ENCODE measurements at places on chromosomes 16 and 17.

GRCh38 chr17:30380643-30381339 lies 2.1 kb downstream of the CPD start:
- DNase-seq: no peak

DNA sequence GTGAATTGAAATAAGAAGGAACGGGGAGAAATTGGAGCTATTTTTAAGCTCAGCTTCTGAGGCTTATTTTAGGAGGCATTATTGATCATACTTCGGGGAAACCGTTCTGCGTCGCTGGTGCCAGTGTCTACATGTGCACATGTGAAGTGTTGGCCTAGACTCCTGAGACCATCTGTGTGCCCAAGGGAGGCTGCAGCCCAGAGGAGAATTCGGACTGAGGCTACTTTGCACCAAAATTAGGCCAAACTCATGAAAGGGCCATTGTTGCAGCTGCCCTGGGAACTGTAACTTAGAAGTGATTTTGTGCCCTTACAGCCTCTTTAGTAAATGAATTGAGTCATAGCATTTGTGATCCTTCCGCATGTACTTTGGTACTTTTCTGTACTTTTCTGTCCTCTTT lies 102.0 kb upstream of the NOL11 start:
- DNase-seq: no peak

- no peak for DNase-seq
Observed at GRCh38 chr17:80647746-80648145, 103.1 kb downstream of the RPTOR start.

- peak; percentile 69 for DNase-seq
Observed at GRCh38 chr16:65249768-65250167, 127.9 kb upstream of the CDH11 start.

DNA sequence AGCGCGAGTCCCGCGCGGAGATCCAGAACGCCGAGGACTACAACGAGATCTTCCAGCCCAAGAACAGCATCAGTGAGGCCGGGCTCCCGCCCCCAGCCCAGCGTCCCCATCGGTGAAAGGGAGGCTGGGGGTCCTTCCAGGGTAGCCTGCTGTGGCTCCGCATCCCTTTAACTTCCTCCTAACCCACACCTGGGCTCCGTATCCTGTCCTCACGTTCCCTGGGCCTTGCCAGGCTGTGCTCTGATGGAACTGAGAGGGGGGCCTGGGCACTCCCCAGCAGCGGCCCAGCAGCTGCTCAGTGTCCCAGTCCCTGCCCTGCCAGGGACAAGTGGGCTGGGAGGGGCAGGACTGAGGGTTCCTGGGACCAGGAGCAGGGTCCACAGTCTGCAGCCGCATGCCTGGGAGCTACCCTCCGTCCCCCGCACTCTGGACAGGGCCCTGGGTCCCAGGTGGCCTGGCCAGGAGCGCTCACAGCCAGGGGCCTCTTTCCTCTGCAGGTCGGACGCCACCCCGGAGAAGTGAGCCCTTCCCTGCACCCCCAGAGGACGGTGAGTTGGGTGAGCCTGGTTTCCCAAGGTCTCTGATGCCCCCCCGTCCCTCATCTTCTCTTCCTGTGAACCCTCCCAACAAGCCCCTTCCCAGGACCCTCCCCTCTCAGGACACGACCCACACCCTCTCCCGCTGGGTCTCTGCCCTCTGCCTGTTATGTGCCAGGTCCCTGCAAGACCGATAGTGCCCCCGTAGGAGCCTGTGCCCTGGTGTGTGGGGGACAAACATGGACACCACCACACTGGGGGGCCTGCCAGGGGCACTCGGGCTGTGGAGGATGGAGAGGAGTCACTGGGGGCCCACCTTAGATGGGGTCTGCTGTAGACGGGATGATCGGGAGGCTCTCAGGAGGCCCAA lies 18.1 kb downstream of the KATNB1 start:
- DNase-seq: no peak

DNA sequence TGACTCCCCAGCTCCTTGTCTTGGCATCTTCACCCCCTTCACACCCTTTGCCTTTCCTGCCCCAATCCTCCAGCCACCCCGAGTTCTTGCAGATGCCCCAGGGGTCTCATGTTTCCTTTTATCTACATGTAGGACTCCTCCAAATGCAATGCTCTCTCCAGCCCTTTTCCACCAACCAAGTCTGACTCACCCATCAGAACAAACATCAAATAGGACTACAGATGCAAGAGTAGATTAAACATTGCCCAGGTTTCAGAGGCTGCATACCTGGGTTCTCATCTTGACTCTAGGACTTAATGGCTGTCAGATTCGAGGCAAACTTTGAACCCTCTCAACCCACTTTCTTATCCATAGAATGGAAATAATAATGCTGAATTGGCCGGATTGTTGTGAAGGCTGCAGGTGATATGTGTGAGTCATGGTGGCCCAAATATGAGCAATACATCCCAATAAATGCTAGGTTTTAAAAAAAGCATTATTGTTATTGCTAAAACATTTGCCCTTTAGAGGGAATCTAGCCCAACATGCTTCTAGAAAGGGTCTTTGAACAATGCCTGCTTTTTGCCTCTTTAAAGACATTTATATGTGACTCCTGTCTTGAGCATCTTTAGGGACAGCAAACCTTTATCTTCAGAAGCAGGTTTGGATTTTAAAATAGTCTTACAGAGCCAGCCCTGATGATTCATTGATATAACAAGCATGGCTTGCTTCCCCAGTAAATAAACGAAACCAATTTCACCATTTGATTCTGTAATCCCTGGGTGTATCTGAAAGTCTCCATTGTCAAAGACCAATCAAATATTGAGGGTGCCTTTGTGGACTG lies 310.1 kb downstream of the FOXL1 start:
- DNase-seq: no peak

DNA sequence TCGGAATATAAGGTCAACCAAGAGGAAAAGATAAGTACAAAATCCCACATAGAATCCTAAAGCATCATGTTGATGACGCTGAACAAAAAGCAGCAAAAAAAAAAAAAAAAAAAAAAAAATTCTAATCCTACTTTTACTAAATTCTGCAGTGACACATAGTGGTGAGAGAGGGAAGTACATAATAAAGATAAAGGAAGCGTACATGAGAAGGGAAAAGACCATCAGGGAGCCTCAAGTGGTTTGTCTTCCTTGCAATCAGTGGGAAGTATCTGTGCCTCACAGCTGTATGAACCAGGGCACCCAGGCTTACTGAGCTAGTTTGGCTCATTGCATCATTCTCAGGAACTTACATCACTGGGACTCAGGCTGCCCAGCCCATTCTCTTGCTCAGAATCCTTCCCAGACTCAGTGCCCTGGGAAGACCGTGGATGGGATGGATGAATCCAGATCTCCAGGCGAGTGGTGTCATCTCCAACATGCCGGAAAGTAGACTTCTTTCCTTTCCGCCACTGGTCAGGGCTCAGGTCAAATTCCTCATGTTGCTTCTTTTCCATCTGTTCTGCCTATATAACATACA lies 21.2 kb downstream of the SMG6 start:
- no peak for DNase-seq

DNA sequence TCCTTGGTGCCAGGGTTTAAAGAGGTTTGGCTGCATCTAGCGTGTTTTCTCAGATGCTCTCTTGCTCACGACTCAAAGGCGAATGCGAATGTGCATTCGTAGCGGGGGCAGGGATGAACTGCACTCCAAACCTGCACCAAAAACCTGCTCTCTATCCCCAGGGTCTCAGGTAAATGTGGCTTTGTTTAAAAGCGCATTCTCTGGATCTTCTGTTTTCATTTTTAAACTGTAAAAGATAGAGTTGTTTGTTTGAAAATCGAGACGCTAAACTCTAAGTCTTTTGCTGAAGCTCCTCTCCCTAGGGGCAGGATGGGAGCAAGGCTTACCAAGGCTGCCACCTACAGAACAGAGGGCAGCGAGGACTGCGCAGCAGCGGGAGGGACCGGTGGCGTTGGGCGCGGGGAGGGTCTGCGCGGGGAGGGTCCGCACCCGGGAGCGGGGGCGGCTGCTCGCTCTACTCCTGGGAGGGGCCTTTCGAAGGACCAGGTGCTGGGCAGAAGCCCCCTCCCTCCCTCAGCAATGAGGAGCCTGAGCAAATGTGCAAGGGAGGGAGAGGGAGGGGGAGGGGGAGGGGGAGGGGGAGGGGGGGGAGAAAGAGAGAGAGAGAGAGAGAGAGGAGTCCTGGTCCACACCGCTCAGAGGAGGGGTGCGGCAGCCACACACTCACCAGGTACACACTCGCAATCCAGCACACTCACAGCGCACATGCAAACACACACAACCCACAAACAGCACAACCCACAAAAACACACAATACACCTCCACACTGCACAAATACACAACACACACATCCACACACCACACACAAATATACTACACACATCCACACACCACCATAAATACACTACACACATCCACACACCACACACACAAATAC lies 142.8 kb downstream of the GRIN2A start:
- DNase-seq: no peak

GRCh38 chr17:48025904-48026501 lies 11.6 kb downstream of the COPZ2 start:
- DNase-seq: peak; percentile 31

DNA sequence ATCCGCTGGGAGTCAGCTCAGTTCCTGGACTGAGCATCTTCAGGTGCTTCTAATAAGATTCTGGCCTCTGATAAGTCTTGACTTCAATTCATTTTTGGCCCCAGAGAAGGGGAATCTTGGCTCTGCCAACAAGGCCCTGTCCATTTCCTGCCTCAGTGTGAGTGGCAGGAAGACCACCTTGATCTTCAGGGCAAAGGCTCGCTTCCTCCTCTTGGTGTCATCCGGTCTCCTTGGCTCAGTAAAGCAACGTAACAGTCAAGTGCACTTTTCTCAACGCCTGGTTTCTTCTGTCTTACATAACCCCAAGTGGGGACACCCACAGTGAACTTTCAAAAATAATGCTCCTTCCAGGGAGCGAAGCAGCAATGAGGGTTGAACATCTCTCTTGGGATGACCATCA lies 169.8 kb downstream of the PRKCB start:
- no peak for DNase-seq

DNA sequence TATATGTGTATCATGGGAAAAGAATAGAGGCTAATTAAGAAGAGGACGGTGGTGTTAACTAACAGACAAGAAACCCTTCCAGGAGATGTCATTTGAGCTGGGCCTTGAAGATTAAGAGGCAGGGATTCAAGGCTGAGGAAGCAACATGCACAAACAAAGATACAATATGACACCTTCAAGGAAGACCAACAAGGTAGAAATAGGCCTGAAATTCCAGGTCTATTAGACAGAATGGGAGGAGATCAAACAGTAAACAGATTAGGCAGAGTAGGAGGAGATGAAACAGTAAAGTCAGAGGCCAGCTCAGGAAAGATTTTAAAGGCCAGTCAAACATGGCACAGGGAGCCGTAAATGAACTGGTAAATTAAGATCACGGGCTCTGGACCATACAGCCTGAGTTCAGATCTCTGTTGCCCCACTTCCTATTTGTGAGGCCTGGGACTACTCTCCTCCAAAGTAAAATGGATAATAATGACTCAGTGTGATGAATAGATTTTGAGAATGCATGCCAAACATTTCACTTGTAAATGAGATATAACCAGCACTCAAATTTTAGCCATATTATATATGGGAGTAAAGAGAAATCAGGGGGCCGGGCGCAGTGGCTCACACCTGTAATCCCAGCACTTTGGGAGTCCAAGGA lies 38.9 kb downstream of the USP31 start:
- no peak for DNase-seq

DNA sequence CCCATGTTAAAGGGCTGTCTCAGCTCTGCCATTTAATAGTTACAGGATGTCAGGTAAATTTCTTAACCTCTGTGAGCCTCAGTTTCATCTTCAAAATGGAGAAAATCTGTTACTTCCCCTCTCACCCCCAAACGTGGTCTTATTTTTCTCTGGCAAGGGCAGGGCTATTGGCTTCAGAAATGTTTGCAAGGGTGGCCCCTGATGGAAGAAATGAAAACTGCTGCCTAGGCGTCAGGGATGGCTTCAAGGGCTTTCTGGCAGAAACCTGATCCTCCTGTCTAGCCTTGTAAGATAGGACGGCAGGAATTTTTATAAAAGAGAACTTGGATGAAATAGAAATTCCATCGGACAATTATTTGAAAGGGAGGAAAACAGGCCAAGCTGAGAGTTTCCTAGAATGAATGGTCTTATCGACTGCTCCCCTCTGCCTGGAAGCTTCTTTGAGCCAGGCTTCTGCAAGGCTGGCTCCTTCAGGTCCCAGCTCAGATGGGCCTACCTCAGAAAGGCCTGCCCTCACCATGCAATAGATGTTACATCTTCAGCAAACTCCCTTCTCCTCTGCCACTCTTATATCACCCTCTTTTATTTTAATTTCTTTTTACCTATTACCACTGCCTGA lies 43.0 kb upstream of the TANGO6 start:
- peak; percentile 46 for DNase-seq

DNA sequence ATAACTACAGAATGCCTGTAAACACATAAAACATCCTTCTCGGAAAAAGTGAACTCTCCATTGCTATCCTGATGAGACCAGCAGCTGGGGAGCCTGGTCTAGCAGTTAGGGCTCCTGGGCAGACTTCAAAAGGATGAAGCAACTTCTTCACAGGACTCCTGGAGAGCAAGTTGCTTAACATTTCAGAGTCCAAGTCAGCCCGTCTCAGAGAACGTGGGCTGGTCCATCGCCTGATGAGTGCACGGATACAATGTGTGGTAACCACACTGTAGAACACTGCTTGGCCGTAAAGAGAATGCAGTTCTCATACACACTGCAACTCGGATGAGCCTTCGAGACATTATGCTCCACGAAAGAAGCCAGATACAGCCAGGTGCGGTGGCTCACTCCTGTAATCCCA lies 52.7 kb downstream of the TMEM235 start:
- DNase-seq: no peak

DNA sequence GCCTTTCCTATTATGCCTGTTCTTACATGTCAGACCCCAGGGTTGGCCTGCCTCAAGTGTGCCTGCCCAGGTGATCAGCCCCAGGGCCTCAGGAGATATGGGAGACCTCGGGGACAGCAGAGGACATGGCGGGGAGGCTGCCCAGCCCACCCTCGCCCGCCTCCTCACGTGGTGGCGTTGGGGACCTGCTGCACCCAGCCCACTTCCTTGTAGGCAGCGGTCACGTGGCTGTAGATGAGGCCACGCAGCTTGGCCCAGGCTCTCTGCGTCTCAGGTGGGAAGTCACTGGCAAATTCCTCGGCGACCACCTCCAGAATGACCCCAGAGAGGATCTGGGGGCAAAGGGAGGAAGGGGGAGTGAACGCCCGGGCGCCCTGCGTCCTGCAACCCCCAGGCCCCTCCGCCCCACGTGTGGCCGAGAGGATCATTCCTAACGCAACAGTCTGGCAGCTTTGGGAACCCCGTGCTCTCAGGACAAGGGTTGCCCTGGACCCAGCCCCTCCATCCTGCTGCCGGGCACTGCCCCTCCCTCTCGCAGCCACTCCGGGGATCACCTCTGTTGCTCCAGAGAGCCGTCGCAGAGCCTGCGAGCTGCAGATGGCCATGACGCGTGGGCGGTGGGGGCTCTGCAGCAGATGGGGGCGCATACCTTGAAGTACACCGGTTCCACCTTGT lies 6.6 kb downstream of the CYGB start:
- DNase-seq: no peak

GRCh38 chr17:83113792-83114191 lies 34.4 kb downstream of the METRNL start:
- DNase-seq: no peak

DNA sequence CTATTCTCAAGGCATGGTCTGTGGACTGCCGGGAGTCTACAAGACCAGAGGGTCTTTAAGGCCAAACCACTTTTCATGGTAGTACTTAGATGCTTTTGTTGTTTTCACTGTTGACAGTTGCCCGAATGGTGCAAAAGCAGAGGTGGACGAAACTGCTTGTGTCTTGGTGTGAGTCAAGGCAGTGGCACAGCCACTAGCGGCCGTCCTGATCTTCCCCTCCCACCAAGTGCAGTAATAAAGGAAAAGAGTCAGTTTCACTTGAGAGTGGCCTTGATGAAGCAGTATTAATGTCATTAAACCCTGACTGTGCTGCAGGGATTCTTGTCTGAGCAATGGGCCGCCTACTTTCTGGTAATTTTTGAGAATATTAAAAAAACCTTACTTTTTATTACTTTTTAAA lies 109.1 kb downstream of the PRKCA start:
- DNase-seq: no peak

Data from uterus (tissue), 4 donors.